Tibial artery (tissue), 4 donors: ENCODE measurements at places on chromosomes 2 and 18.

DNA sequence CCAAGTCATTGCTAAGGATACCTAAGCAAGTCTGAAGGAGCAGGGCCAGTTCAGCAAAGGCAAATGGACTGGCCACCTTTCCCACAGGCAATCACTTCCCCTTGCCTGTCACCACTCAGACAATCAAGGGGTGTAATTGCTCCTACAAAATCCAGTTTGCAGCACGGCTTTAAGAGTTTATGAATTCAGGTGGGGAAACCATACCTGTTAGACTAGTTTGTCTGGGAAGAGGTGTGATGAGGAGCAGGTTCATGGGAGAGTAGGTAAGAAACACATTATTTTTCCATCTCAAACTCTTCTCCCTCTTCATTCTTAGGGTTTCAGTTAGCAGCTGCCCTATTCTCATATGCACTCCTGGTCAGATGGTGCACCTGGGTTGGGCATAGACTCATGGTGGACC is 102.5 kb downstream of the EVA1A start:
- no peak for DNase-seq

- DNase-seq = no peak
These were observed 488.7 kb upstream of the TCF4 start for GRCh38 chr18:56076723-56077122.

DNA sequence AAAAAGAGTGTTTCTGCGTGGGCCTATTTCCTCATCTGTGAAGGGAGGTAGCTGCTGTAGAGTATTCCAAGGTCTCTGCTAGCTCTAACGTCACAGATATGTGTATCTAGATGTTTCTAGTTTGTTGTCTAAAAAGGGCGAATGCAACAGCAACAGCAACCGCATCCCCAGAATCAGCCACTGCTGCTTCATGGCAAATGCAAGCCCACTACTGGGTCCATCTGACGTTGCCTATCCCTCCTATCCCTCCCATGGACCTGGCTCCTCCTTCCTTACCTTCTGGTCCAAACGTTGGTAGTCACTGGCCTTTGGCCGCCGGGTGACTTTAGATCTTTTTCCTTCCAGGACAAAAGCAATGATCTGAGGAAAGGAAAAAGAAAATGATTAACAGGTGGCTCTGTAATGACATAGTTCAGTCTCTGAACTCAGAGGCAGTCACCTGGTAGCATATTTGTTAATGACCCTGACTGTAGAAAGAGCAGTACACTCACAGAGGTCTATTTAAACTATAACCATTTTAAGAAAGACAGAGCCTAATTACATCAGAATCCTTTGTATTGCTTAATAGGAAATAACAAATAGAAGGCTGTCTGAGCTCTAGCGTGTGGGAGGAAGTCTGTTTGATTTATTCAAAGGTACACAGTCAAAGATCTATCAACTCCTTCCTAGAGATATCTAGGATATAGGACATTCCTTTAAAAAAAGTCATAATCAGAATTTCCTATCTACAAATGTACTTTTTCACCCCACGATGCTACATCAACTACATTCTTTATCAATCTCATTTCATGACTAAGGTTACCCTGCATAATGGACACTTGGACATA is 2.9 kb downstream of the TGOLN2 start:
- no peak for DNase-seq

DNA sequence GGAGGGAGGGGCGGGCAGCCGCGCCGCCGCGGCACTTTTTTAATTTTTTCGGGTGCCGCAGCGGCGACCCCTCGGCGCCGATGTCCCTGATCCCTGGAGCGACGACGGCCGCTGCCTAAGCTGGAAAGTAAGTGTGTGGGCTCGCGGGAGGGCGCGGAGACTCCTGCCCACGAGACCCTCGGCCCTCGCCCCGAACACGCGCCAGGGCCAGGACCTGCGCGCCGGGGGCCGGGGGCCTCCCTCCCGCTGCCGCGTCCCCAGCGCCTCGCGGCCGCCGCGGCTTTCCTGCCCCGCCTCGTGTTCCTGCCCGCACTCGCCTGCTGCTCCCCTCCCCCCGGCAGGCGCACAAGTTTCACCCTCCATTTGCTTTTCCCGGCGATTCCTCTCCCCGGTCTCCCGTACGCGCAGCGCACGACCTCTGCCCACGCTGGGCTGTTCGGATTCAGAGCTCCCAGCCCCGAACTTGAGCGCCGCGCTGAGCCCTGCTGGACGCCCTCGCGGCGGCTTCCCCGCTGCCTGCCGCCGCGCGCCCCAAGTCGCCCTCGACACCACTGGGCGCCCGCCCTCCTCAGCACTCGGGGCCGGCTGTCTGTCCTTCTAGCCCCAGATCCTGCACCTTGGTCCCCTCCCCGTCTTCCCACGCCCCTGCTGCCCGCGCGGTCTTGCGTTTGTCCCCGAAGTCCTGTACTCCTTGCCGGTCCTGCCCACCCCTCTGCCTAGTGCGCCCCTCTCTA is 507 bp downstream of the PKP4 start:
- DNase-seq = peak; percentile 36

GRCh38 chr18:13003466-13003896 is 12.3 kb downstream of the CEP192 start:
- DNase-seq = no peak

DNA sequence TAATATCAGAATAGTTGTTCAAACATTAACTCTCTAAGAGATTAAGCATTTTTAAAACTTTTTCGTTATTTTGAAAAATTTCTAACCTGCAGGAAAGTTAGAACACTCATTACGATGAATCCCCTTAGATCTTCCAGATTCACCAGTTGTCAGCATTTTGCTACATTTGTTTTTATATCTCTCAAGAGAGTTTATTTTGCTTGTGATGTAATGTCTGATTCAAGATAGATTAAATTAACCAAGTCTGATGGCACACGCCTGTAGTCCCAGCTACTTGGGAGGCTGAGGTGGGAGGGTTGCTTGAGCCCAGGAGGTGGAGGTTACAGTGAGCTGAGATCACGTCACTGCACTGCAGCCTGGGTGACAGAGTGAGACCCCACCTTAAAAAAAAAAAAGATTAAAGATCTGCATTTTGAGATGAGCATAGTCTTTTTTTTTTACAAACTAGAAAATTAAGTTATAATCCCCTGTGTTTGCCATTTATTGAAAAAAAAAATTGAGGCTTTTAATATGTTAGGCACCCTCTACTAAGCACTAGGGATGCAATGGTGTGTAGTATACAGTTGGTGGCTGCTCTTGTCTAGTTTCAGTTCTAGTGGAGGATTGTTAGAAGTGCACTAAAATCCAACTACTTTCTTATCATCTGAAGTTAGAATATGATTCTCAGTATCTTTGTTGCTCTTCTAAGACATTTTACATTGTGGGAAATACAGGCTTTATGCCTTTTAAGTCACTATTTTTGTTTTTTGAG is 20.9 kb downstream of the RAB10 start:
- DNase-seq = no peak

GRCh38 chr2:42224422-42225067 is 55.4 kb downstream of the EML4 start:
- no peak for DNase-seq

GRCh38 chr2:20698916-20699613 is 32.1 kb downstream of the GDF7 start:
- DNase-seq = no peak

DNA sequence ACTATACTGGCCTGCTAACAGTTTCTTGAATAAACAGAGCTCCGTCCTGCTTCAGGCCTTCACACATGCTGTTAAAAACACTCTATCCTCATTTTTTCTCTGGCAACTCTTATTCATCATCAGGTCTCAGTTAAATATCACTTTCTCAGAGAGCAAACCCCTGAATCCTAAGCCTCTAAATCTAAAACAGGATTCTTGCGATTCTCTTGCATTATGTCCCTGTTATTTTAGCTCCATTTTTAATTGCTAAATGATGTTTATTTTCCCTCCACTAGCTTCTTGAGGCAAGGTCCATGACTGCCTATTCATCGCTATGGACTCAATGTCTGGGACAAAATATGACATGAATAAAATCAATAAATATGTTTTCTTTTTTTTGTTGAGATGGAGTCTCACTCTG is 190.7 kb upstream of the SMAD7 start:
- no peak for DNase-seq

DNA sequence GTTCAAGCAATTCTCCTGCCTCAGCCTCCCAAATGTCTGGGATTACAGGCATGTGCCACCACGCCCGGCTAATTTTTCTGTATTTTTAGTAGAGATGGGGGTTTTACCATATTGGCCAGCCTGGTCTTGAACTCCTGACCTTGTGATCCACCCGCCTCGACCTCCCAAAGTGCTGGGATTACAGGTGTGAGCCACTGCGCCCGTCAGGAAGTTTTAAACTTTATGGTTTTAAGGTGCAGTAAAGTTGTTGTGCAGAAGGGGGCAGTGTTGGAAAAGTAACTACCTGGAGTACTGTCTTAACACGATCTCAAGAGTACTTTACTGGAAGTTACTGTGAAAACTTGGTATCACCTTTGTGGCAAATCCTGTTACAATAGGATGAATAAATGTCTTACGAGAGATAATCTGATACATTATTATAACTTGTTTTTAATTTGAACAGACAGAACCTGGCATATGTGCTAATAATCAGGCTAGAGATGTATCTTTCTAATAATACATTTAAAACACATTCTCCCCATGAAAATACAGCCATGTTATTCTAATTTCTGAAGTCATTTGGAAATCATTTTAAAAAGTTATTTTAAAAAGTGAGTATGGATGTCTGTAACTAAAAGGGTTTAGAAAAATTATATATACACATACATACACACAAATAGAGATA is 10.8 kb downstream of the SPDYA start:
- DNase-seq = no peak

DNA sequence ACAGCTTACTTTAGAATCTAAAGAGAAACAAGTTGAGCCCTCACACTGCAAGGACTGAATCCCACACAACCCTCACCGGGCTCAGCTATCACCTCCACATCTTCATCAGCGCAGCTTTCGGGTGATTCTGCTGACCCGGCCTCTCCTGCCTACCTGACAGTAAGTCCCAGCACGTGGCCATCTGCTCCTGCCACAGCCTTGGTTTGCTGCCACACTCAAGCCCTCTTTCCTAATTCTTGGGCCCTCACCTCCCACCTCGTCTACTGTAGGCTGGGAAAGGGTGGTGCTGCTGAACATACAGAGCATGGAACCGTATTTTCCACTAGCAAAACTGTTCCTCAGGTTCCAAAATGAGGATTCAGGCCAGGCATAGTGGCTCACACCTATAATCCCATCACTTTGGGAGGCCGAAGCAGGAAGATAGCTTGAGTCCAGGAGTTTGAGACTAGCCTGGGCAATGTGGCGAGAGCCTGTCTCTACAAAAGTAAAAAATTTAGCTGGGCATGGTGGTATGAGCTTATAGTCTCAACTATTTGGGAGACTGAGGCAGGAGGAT is 55.3 kb upstream of the HAAO start:
- peak; percentile 63 for DNase-seq

- no peak for DNase-seq
These were observed 6.4 kb upstream of the D2HGDH start for GRCh38 chr2:241728000-241728399.

GRCh38 chr2:145402706-145403277 is 882.9 kb upstream of the ZEB2 start:
- no peak for DNase-seq

DNA sequence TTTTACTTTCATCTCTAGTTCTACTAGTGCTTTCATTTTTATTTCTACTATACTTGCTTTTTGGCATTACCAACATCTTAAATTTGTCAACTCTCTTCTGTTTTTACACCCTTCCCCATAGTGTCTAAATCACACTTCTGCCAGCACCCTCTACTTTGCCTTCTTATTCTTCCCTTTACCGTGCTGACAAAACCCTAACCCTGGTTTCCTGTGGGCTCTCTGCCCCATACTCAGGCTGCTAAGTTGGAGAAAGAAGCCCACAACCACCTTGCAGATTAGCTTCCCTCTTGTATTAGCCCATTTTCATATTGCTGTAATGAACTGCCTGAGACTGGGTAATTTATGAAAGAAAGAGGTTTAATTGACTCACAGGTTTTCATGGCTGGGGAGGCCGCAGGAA is 24.8 kb downstream of the GIGYF2 start:
- DNase-seq = no peak

- DNase-seq = no peak
These were observed 22.9 kb upstream of the FSHR start for GRCh38 chr2:49177194-49177593.

DNA sequence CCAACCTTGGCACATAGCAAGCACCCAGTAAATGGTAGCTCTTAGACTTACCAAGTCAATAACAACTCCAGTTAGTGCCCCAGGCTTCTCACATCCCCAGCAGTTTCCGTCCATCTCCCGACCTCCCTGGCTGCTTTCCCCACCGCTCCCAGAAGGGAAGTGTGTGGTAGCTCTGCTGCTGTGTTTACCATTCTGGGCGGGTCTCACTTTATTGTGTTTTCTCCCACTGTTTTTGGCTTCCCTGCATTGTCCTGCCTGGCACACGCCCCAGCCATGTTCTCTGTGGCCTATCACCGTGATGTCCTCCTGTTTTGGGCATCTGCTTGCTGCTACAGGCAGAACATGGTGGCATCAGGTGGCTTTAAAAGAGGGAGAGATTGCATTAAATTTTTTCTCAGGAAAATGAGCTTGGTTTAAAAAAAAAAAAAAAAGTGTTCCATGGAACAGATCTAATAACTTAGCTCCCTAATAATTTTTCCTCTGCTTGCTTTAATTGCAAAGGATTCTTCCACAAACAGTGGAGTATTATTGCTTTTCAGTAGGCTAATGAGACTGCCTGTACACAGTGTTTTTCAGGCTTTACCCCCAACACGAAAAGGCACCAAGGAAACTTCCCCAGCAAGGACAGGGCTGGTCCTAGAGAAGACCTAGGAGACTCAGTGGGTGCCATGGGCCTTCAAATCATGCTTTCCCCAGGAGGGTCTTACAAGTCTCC is 8.0 kb upstream of the COX7A2L start:
- no peak for DNase-seq

- no peak for DNase-seq
These were observed 126.4 kb downstream of the NCOA1 start for GRCh38 chr2:24617424-24617823.

DNA sequence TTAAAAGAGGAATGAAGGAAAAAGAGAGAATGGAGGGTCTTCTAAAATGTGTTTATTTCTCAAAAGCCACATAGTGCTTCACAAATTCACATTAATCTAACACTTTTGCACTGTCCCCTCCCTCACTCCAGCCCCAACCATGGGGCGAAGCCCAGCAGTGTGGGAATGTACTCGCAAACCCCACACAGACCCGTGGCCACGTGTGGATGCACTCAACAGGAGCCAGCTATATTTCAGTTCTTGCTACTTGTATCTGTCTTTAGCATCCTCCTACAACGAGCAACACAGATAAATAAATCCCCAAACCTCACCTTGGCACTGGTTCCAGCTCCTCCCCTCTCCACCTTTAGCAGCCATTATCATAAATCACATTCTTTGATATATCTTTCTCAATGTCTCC is 91.9 kb upstream of the TMEM200C start:
- no peak for DNase-seq

DNA sequence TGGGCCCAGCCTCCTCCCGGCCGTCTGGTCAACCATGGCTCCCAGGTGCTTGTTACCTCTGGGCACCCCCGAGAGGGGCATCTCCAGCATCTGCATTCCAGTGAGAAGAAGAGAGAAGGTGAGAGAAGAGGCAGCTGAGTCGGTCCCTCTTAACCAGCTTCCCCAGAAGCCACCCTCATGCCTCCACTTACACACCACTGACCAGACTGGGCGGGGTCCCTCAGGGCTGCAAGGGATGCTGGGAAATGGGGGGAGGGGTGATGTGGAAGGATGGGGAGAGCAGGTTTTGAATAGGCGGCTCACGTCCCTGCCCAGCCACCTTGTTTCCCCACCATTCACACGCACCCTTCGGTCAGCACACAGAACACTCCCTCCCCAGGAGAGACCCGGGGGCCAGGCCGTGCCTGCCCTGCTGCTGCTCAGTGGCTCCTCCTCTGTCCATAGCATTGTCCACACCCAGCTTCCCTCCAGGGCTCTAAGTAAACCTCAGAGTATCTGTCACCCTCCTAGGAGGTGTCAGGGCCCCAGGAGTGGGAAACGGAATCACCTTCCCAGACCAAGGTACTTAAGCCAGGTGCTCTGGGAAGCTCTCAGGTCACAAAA is 34.7 kb downstream of the GBX2 start:
- DNase-seq = peak; percentile 44
